ENCODE measurements at places on chromosomes 6 and 20. TPM values are rescaled to one million over a fixed set of nuclear protein-coding genes. Genes with fewer than 3 reads are reported as not detected.
A peak's percentile ranks its signal among the peaks of the same experiment; 100 is the strongest.

- no peak for DNase-seq
These were observed 4.6 kb upstream of the CGA start for GRCh38 chr6:87099472-87099871.

GRCh38 chr20:38805502-38805957 is at the start of gene PPP1R16B:
TSS of gene PPP1R16B (plus strand) at chr20:38805697. CDS start at chr20:38835926, 30,229 bp downstream.
- peak; percentile 88 for DNase-seq

GRCh38 chr6:16832043-16832567 is 70.8 kb upstream of the ATXN1 start:
- no peak for DNase-seq

GRCh38 chr6:89509777-89510281 is 76.9 kb downstream of the ANKRD6 start:
- no peak for DNase-seq

DNA sequence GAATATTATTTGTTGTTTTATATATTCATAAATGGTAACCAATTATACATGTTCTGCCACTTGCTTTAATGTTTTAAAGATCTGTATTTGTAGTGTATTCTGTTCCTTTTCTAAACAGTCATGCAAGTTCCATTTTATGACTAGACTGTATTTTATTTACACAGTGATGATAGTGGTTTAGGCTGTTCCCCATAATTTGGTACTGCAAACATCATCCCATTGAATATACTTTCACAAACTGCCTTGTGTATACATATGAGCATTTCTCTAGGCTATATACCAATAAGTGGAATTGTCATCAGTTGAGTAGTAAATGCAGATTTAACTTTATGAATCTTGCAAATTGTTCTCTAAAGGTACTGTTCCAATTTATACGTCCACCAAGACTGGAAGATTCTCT is 738.0 kb downstream of the EPHA7 start:
- DNase-seq, result no peak

GRCh38 chr20:23399568-23400241 is 21.6 kb downstream of the NAPB start:
- DNase-seq, result no peak

GRCh38 chr20:57576617-57577550 is 16.0 kb downstream of the PCK1 start:
- no peak for DNase-seq

DNA sequence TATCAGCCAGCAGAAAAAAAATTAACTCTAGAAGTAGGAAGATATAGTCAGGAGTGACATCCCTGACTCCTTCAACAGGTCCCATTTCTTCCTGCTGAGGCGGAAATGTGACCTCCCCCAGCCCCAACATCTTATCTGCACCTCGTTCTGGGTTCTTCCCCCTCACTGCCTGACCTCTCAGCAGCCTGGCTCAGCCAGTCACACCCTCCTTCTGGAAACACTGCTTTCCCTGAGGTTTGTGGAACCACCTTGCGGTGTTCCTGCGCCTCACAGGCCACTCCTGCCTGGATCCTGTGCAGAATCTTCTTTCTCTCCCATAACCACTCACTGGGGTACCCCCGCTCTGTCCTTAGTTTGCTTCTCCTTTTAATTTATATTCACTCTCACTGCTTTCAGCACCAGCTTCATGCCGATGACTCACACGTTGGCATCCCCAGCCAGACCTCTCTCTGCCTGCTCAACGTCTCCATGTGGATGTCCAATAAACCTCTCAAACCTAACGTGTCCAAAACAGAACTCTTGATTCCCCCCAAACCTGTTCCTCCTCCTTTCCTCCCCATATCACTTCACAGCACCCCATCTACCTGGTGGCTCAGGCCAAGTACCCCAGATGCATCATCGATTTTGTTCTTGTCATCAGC is 222.8 kb upstream of the PLN start:
- DNase-seq, result no peak

The TCFL5 gene
- 6.6 TPM for total RNA-seq

The OPN5 gene
- not detected for total RNA-seq

The DDO gene
- total RNA-seq, result 9.8 TPM

The ENPP4 gene
- 4.1 TPM for total RNA-seq

The VGLL2 gene
- not detected for total RNA-seq

The TULP4 gene
- total RNA-seq, result 197 TPM

The TNFRSF21 gene
- total RNA-seq, result 9.1 TPM

The NKAIN2 gene
- not detected for total RNA-seq

All from Peyer's patch (tissue), 4 donors.